ENCODE measurements at places on chromosomes 2 and 18.

- no peak for DNase-seq
These were observed 60.4 kb upstream of the GAREM1 start for GRCh38 chr18:32530947-32531651.

DNA sequence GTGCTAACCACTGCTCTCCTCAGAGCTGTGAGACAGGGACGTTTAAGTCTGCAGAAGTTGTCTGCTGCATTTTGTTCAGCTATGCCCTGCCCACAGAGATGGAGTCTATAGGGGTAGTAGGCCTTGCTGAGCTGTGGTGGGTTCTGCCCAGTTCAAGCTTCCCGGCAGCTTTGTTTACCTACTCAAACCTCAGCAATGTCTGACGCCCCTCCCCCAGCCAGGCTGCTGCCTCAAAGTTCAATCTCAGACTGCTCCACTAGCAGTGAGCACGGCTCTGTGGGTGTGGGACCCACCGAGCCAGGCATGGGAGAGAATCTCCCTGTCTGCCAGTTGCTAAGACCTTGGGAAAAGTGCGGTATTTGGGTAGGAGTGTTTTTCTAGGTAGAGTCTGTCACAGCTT, 387.8 kb upstream of the SLC39A10 start:
- no peak for DNase-seq

- DNase-seq = no peak
These were observed 20.5 kb upstream of the REG3A start for GRCh38 chr2:79180092-79180491.

- no peak for DNase-seq
These were observed 291.6 kb upstream of the SKOR2 start for GRCh38 chr18:47543080-47543479.

DNA sequence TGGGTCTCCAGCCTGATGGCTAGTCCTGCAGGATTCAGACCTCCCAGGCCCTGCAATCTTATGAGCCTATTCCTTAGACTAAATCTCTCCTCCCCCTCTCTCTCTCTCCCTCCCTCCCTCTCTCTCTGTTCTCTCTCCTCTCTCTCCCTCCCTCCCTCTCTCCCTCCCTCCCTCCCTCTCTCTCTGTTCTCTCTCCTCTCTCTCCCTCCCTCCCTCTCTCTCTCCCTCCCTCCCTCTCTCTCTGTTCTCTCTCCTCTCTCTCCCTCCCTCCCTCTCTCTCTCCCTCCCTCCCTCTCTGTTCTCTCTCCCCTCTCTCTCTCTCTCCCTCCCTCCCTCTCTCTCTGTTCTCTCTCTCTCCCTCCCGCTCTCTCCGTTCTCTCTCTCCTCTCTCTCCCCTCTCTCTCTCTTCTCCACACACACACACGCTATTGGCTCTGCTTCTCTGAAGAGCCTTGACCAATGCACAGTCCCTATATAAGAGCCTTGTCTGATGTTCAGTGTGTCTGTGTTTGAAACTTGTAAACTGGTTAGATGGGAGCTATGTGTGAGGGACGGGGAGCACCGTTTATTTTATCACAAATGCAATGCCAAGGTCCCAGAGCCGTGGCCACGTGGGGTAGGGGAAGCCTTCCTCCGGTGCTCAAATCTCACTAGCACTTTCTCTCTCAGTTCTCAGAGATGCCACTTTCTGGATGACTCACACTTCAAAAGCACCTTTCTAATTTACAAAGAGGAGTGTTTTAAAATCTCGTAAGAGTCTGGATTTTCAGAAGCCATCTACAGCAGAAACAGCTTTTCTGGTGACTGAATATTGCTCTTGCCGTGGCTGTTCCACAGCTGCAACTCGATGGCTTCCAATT, 9.4 kb upstream of the PRLH start:
- peak; percentile 20 for DNase-seq

GRCh38 chr2:111122631-111123421, 2.1 kb downstream of the BCL2L11 start:
- DNase-seq = peak; percentile 28

- no peak for DNase-seq
These were observed 285.3 kb downstream of the GRB14 start for GRCh38 chr2:164335947-164336346.

GRCh38 chr18:59481436-59481835, 122.4 kb upstream of the LMAN1 start:
- DNase-seq = no peak

GRCh38 chr2:10924441-10924840, 12.7 kb downstream of the KCNF1 start:
- no peak for DNase-seq

DNA sequence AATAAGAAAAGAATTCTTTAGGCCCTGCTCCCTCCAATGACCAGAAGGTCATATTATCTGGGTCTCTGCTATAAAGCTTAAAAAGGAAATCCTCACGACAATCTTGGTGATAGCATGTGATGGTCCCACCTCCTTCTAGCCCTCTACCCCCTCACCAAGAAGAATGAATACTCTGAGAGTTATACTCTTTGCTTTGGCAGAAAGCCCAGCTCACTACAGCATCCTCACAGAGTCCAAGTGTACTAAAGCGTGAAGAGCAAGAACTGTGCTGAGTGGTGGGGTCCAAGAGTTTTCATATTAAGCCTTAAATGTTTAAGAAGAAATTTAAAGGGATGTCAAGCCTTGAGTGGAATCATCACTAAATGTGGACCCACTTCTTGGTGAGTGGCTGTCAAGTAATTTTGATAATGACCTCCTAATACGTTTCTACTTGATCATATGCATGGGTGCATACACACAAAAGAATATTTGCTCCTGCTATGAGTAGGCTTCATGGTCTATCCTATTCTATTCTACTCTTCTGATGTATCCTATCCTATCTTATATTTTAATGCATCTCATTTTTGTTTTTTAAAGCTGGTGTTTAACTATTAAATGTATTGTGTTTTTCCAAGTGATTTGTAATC, 16.5 kb upstream of the SERPINB7 start:
- DNase-seq = no peak

DNA sequence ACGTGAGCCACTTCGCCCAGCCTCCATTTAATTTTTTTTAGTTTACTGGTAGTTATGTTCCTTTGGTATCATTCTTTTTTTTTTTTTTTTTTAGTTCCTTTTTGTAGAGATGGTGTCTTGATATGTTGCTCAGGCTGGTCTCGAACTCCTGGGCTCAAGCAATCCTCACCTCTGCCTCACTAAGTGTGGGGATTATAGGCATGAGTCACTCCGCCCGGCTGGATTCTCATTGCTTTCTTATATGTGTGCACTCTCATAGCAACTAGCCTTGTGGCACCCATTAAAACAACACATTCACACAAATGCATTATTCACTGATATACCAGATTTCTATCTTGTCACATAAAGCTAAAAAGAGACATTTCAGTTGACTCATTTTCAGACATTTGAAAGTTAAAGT, 4.2 kb downstream of the TTC27 start:
- peak; percentile 6 for DNase-seq

DNA sequence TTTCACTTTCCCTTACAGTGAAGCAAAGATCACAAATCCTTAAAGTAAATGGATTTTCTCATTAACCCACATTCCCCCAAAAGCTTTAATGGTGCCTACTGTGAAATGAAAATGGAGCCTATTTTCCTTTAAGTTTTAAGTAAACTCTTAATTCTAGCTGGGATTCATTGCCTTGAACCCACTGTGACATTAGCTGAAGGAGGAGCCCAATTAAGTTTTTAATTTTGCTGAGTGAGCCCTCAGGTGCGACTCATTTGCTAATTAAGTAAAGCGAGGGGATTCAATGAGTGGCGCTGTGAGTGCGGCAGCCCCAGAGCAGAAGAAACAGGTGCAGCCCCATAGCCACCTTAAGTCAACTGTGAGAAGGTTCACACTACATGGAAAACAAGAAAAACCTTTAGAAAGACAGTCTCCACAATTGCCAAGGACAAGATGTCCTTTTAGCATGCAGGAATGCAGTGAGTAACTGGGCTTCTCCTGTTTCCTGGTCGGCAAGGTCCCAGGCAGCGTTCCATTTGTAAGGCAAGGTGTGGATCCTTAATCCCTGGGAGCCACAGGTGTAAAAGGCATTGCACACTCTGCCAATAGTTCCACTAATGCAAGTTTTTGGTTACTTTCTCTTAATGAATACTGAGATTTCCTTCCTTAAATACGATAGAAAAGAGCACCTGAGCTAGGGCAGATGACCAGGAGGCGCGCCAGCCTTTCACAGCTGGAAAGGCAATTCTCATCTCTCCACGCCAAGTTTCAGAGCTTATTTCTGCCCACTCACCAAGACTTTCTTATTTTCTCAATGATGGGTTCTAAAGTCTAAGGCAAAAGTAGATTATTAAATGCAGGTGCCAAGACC, 87.7 kb downstream of the TMEM18 start:
- no peak for DNase-seq

DNA sequence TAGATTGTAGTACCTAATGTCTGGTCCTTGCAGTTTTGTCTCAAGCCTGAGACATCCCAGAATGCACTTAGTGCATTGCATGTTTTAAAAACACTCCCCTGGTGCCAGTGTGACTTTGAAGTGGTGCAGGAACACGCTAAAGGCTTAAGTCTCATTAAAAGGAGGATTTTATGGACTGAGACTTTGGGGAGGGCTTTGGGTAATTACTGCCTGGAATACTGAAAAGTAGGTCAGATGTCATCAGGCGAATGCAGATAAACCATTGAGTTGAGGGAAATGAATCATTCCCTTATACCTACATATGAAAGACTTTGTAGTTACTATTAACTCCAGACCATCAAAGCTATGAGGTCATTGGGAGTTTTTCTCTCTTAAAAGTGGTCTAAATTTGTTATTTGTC, 3.0 kb upstream of the OSBPL1A start:
- DNase-seq = no peak

Data from stimulated activated naive CD4-positive, alpha-beta T cell treated with Interleukin-2 at 50 U/mL for 16 hours (primary cell).